ENCODE measurements at places on chromosomes 13 and 19. TPM values are rescaled to one million over a fixed set of nuclear protein-coding genes. Genes with fewer than 3 reads are reported as not detected.

GRCh38 chr13:39781381-39781780 lies 125.9 kb downstream of the COG6 start:
- DNase-seq = no peak

DNA sequence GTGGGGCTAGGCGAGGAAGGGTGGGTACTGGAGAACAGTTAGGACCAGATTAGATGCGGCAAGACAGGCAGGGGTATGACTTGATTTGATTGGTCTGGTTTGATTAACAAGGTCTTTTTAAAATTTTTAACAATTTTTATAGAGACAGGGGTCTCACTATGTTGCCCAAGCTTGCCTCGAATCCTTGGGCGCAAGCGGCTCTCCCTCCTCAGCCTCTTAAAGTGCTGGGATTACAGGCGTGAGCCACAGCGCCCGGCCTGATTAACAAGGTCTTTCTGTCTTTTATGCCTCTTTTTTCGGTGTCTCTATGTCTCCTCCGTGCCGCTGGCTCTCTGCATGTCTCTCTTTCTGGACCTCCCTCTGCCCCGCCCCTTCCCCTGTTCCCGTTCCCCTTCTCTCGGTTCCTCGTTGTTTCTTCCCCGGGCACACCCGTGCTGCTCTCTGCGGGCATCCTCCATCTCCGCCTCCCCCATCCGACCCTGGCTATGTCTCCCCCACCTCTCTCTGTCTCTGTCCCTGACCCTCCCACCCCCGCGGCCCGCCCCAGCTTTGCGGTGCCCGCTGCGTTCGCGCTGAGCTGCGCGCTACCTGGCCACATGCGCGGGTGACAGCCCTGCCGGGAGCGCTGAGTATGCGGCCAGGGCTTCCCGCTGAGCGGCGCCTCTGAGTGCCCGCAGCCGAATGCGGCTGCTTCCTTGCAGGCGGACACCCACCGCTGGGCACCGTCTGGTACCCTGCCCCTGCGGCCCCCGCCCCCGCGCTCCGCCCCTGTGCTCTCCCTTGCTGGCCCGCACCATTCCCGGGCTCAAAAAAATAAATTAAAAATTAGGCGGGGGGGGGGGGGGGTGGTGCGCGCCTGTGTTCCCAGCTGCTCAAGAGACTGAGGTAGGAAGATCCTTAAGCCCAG lies 8.1 kb upstream of the SDHAF1 start:
- DNase-seq = no peak

The PINLYP gene
- 9.2 TPM for total RNA-seq

The RGCC gene
- total RNA-seq = 0.41 TPM

DNA sequence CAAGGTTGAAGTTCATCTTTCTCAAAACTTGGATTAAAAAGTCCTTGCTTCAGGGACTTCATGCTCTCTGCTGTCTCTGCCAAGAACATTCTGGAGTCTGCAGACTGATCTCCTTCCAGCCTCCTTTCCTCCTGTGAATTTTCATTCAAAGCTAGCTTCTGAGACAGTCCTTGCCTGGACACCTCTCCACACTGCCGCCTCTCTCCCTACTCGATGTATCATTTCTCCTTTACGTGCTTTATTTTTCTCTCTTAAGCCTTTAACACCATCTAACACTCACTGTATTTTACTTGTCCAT lies 238.8 kb downstream of the COL4A1 start:
- DNase-seq = no peak

GRCh38 chr13:25046985-25047511 lies 48.9 kb upstream of the PABPC3 start:
- DNase-seq = no peak

The C19orf33 gene
- 4.4 TPM for total RNA-seq

GRCh38 chr13:87669379-87669978 lies 1.7 kb upstream of the SLITRK5 start:
- DNase-seq = no peak

- no peak for DNase-seq
Observed at GRCh38 chr13:76942363-76942762, 5.9 kb upstream of the ACOD1 start.

The SHISA2 gene
- 23.8 TPM for total RNA-seq

- DNase-seq = no peak
Observed at GRCh38 chr13:98945863-98946605, 31.8 kb downstream of the DOCK9 start.

DNA sequence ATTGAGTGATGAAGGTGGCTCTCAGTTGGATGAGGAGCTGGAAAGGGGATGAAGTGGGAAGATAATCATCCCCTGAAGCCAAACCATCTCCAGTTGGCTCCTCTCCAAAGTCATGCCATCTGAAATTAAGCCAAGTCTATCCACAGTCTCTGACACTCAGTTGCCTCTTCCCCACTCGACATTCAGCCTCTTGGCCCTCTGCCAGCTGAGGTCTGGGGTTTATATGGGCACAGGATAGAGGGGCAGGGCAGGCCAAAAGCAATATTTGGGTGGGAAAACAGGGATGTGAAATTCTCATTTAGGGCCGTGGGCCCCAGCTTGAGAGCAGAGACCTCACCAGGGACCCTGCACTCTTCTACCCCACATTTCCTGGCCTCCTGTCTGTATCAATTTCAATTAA lies 85.9 kb downstream of the SLITRK1 start:
- DNase-seq = no peak

The F2RL3 gene
- total RNA-seq = not detected

The ZNF540 gene
- total RNA-seq = 0.21 TPM

DNA sequence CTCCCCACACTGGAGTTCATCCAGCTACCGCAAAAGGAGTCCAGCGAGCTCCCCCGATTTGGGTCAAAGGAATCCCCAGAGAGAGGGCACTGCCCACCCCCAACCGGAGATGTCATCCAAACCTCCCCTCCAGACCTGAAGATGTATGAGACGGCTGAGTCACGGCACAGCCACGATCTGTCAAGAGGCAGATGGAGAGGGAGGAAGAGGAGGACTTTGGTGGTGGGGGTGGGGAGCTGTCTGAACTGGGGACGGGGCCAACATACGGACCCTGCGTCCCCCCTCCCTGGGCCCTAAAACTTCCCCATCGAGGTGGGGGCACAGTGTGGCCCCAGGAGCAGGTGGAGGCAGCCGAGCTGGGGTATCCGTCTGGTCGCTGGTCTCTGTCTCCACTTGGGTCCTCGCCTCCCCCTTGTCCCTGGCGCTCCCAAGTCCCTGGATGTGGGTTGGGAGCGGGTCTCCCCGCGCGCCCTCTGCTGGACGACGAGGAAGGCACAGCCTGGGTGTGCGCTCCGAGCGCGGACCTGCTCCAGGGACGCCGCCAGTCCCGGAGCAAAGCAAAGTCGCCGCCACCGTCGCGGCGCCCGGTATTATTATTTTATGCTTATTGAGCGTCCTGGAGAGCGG lies 3.8 kb downstream of the PDE4A start:
- DNase-seq = peak; percentile 97

DNA sequence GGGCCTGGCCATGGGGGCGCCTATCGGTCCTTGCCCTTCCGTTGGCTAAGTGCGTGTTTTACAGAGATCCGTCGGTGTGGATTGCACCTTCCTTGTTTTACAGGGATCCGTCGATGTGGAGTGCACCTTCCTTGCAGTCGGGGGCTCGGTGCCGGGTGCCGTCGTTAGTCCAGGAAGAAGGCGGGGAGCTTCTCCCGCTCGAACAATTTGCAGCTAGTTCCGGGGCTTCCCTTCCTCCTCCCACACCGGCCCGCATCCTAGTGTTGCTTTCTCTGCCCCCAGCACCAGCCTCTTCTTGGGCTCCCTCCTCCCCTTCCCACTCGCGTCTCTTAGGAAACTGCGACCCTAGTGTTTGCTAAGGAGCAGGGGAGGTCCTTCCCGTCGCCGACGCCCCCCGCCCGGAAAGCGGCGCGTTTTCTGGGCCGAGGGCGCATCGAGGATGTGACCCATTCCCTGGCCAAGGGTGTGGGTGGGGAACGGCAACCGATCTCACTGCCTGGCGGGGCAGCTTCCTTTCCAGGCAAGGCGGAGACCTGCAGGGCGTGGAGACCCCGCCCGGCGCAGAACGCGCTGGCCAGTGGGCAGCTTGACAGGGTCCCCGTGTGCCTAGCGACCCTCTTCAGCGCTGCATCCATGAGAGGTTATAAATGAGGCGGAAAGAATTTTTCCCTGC lies 75.7 kb upstream of the ZNF91 start:
- no peak for DNase-seq

GRCh38 chr19:38252385-38252784 lies 3.8 kb downstream of the PPP1R14A start:
- no peak for DNase-seq

DNA sequence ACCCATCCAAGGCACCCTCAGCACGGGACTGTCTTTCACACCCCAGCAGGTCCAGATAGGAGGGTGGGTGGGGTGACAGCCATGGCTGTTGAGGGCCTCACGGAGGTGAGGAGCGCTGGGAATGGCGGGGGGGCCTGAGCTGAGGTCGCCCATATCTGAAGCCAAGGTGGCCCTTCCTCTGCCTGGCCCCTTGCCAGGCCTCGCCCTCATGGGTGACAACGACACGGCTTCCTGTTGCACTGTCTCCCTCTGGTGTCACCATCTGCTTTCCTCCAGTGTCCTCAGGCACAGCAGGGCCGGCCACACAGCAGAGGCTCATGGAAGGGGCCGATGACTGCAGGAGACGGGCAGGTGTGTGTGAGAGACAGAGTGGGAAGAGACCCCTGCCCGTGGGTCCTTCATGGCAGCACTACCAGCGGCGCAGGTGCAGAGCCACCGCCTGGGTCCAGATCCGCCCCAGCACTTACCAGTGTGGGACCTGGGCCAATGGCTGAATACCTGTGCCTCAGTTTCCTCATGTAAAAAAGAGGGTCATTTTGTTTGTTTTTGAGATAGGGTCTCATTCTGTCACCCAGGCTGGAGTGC lies 8.1 kb upstream of the NKPD1 start:
- DNase-seq = no peak

GRCh38 chr13:82439159-82439904 lies 1442.9 kb downstream of the SLITRK1 start:
- DNase-seq = no peak

The SIGLEC10 gene
- total RNA-seq = not detected

- no peak for DNase-seq
Observed at GRCh38 chr13:110811771-110812120, 98.2 kb downstream of the ING1 start.

The UGGT2 gene
- total RNA-seq = 21.9 TPM

DNA sequence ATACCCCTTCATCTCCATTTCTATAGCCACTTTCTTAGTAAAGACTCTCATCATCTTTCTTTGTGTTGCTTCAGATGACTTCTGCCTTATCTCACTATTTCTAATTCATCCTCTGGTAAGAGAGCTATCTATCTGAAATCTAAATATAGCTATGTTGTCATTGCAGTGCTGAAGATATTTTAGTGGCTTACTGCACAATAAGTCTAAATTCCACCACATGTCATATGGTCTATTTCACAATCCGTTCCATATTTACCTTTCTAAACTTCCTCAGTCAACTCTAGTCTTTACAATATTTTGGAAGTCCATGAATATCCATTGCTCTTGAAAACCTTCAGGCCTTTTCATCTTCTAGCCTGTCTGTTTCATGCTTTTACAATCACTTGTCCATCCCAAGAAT lies 465.1 kb upstream of the SLC10A2 start:
- DNase-seq = no peak

The EML2 gene
- total RNA-seq = 28.1 TPM

DNA sequence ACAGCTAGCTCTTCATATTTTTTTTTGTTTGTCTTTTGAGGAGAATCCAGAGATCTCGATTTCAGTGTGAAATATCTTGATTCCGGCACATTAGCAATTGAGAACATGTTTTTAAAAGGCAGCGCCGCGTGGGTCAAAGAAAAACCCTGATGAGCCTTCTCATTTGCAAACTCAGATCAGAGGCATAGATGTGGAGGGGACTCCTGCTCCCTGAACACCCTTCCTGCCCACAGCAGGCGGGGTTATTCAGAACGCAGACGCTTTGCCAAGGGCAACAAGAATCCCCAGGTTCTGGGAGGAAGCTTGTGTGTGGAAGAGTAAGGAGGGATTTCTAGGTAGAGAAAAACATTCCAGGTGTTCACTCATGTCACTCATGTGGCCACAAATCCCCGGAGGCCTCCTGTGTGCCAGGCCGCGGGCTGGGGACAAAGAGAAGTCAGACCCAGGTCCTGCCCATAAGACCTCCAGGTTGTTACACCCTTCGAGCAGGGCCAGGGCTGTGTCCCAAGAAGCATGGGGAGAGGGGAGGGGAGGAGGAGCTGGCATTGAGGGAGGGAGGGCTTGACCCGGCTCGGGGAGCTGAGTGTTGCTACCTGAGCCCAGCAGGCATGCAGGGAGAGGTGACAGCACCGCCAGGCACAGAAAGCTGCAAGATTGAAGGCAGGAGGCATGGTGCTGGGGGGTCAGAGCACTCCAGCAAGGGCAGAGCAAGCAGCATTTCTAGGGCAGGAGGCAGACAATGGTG lies 15.9 kb upstream of the IGLON5 start:
- DNase-seq = no peak

The TMEM86B gene
- 2.1 TPM for total RNA-seq

- DNase-seq = no peak
Observed at GRCh38 chr19:8571006-8571411, 6.2 kb downstream of the MYO1F start.

GRCh38 chr19:55457683-55458457 lies 3.6 kb downstream of the ISOC2 start:
- no peak for DNase-seq

DNA sequence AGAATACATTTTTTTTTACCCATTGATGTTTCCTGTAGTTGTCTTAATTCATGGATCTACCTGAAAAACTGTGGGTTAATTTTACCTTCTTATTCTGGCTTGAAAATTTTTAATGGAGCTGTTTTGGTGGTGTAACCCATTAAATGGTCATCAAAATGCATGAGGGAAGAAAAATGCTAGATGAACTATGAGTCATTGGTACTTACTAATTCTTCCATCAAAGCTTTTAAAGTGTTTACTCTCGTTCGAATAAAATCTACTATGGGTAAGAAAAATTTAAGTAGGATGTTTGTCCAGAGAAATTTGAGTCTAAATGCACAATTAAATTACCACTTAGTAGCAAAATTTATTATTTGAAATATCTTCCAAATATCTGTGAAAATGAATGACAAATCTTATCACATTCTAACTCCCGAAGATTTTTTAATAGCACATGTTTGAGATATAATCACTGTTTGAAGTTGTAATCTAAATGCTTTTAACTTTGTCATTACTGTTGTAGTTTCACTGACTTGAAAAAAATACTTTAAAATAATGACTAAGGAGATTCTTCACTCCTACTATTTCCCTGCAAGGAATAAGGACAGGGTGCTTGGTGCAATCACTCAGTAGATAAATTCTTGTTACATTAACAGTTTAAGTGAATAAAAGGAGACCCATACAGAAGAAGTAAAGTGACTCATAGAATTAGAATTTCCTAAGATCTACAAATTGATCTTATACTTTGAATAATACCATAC lies 437.7 kb downstream of the IRS2 start:
- DNase-seq = no peak

GRCh38 chr13:31192306-31192705 lies 7.5 kb upstream of the B3GLCT start:
- no peak for DNase-seq

The CTXN1 gene
- 58.0 TPM for total RNA-seq

The ZNF799 gene
- total RNA-seq = 3.0 TPM

GRCh38 chr13:84912720-84913119 lies 886.5 kb downstream of the SLITRK6 start:
- DNase-seq = no peak

DNA sequence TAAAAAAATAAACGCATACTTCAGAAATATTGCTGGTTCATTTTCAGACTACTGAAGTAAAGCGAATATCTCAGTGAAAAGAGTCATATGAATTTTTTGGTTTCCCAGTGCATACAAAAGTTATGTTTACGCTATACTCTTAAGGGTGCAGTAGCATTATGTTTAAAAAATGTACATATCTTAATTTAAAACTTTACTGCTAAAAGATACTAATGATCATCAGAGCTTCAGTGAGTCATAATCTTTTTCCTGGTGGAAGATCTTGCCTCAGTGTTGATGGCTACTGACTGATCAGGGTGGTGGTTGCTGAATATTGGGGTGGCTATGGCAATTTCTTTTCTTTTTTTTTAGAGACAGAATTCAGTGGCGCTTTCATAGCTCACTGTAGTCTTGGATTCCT lies 48.9 kb downstream of the NDFIP2 start:
- no peak for DNase-seq
